ENCODE measurements at places on chromosomes 4 and X.

- no peak for DNase-seq
Measured at GRCh38 chrX:7170898-7171297, 22.9 kb upstream of the PUDP start.

GRCh38 chr4:133668061-133668851, 519.2 kb downstream of the PCDH10 start:
- no peak for DNase-seq

DNA sequence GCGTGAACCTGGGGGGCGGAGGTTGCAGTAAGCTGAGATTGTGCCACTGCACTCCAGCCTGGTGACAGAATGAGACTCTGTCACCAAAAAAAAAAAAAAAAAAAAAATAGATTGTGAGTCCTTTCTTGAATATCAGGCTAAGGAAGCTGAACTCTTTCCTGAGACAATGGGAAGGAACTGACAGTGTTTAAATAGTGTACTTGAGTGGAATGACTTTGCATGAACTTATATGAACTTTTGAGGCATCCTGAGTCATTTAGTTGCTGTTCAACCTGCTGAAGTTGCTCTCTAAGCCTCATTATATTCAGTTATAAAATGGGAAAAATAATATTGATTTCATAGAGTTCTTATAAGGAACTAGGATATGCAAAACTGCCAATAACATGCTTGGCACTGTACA, 79.3 kb upstream of the LIMCH1 start:
- no peak for DNase-seq

DNA sequence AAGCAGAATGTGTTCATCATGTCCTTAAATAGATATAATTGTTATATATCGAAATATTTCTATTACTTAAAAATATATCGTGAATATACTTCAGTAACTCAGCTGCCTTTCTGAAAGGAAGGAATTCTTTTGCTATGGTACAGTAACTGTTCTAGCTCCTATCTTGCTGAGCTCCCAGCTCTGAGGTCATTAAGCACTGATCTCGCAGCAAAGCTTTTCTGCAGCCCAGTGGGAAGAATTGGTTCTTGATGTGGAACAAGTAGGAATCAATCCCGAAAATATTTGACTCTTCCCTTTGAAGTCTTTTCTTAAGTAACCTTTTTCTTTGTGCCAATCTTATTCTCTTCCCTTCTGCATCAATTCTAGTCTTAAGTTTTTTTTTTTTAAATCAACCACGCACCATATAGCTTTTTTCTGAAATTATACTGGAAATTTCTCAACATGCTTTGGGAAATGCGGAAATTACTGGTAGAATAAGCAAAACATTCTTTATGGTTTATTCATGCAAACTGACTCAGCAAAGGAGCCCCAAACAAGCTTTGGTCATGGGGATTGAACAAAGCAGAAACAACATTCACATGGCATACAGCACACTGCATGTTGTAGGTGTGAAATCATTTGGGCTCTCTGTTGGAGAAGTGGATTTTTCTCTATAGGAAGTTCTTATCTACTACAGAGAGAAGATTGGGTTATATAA, 428.9 kb upstream of the GNPDA2 start:
- no peak for DNase-seq

GRCh38 chr4:1061056-1061700, 49.8 kb downstream of the FGFRL1 start:
- DNase-seq, result no peak

GRCh38 chr4:123510221-123510620, 113.6 kb downstream of the SPRY1 start:
- no peak for DNase-seq

- no peak for DNase-seq
Measured at GRCh38 chr4:93761286-93761685, 67.3 kb upstream of the ATOH1 start.

DNA sequence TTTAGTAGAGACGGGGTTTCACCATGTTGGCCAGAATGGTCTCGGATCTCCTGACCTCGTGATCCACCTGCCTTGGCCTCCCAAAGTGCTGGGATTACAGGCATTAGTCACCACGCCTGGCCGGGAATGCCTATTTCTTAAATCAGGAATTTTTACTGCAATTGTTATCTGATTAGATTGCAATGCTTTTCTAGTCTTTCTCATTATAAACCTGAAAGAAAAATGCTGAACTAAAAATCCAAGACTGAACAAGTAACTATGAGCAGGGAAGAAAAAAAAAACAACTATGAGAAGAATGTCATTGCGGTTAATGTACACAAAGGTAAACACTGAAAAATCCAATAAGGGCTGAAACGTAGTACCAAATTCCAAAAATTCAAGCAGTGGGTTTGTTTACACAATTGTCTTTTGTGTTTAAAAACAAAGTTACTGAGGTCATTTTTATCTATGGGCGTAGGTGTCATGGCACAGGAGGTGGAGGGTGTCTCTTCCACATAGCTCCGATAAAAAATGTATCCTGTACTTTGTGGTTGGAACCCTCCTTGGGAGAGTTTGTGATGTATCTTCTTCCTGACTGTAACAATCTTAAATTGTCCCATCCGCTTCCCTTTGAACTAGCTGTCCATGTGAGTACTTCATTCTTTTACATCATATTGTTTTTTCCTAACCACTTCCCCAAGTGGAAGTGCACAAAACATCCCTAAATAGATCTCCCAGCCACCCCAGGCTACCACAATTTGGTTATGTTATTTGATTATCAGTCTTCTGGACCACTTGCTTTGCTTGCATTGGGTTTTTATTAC, 11.1 kb upstream of the TMEM156 start:
- no peak for DNase-seq

- DNase-seq, result no peak
Measured at GRCh38 chr4:70183168-70183939, 12.2 kb upstream of the ODAM start.

GRCh38 chrX:57677132-57677858, 2.8 kb downstream of the NLRP2B start:
- no peak for DNase-seq

GRCh38 chr4:64883087-64883807, 474.0 kb upstream of the TECRL start:
- DNase-seq, result no peak

- DNase-seq, result no peak
Measured at GRCh38 chr4:8846826-8847225, 24.8 kb downstream of the HMX1 start.

- peak; percentile 22 for DNase-seq
Measured at GRCh38 chrX:23374291-23374690, 39.6 kb downstream of the PTCHD1 start.

- no peak for DNase-seq
Measured at GRCh38 chr4:4225915-4226605, 669 bp downstream of the OTOP1 start.

GRCh38 chrX:25427873-25428555, 412.2 kb upstream of the ARX start:
- no peak for DNase-seq

DNA sequence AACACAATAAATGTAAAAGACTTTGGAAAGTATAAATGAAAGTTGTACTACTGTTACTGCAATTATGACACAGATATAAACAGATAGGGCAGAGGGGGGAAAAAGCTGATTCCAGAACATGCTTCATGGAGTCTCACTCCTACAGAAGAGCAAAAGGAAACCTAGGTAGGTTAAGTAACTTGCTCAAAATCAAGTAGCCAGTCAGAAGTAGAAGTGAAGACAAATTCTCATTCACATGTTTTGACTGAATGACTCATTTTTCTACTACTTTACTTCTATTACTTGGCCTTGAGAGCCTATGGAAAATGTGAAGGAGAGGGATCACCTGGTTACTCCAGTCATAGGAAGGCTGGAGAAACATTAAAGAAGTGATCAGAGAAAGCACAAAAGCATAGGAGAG, 23.6 kb upstream of the RASGEF1B start:
- DNase-seq, result no peak

DNA sequence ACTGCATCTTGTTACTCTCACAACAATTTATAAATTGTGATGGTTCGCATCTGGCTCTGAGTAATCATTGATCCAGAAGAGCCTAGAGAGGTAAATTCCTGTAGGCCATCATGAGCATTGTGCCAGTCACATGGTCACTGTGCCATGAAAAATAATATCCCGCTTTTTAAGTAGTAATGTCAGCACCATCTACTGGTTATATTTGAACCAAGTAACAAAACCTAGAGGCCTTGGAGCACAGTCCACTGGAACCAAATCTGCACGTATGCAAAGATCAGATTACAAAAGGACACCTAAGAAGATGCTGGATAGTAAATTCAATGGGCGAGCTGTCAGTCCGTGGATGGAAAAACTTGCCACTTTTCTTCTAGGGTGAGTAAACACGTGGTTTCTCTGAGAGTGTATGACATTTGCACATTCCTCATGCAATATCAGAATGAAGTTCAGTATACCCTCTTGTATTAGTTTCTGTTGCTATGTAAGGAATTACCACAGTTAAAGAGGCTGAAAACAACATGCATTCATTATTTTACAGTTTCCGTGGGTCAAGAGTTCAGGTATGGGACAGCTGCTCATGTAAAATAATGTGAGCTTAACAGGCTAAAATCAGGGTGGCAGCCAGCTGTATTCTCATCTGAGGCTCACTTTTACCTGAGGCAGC, 26.8 kb downstream of the FAM114A1 start:
- DNase-seq, result no peak

GRCh38 chr4:23937173-23937572, 47.3 kb upstream of the PPARGC1A start:
- no peak for DNase-seq

DNA sequence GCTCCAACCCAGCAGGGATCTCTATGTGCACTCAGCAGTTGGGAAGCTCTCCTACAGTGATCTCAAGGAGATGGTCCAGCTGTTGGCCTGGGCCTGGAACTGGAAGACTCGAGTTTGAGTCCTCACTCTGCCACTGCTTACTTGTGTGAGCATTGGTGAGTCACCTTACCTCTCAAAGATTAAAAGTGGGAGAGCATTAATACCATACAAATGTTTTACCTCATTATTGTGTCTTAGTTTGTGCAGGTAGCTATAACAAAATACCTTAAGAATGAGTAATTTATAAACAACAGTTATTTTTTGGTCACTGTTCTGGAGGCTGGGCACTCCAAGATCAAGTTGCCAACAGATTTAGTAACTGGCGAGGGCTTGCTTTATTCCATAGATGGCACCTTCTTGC, 21.4 kb upstream of the ZNF827 start:
- no peak for DNase-seq

DNA sequence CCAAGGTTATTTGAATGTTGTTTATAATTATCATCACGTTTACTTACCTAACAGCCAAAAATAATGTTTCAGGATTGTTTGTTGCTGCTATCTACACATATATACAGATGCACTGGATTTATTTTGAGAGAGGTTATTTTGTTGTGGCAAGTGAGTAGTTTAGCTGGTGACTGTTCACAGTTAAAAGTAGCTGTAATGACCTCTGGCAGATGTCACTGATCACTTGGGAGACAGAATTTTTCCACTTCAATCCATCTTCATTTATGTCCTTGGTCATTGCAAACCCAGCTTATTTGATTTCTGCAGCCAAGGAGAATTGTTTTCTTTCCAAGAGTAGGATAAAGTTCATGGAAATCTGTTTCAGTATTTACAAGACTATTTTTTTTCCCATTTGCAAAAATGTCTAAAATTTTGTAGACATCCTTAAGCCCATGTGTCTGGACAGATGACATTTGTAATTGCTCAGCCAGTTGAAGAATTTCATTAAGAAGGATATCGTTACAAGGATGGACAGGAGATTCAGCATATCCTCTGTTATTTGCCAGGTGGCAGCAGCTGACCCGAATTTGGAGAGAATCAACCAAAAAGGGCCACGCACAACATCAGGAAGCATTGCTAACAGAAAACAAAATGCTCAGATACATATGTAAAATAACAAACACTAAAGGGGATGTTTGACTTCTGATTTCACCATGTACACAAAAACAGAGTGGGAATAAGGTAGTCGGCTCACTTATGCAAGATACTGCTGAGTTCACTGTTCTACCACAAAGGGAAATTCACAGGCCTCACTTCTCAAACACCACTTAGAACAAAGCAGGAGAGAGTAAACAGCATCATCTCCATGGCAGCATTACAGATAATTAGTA, 64.5 kb downstream of the GPRIN3 start:
- peak; percentile 48 for DNase-seq

GRCh38 chr4:109472343-109472761, 38.7 kb downstream of the SEC24B start:
- no peak for DNase-seq

- DNase-seq, result no peak
Measured at GRCh38 chr4:85595796-85596559, 121.0 kb downstream of the ARHGAP24 start.

GRCh38 chr4:78155616-78156105, 98.5 kb downstream of the FRAS1 start:
- no peak for DNase-seq

DNA sequence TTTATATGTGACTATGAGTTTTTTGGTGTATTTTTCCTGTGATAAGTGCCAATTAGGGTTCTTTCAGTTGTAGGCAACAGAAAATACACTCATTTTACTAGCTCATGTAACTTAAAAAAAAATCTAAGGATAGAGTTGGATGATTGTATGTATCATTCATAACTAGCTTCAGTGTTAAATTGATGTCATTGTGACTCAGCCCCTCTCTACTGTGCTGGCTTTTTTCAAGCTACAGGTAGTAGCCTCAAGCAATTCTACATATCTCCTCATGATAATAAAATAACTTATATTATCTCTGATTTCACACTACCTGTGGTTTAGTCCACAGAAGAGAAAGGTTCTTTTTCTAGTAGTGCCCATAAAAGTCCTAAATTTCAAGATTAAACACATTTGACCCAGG, 11.9 kb downstream of the WDR17 start:
- DNase-seq, result no peak

DNA sequence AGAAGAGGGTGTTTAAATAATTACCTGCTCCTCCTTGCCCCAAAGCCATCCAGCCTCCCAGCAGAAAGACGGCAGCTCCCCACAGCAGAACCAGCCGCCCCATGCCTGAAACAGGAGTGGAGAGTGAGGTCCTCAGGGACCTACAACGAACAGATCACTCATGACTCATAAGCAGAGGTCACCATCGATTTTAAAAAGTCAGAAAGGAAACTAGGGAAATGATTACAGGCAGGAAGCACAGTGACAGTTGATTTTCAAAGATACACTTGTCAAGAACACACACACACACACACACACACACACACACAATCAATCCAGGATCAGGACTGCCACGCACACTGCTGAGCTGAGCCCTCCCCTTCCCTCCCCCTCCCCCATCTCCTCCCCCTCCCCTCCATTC, at the start of gene CRLF2:
CRLF2 (minus strand) TSS at position 118 of the 400 bp plus-strand sequence; CDS start at position 103, 15 bp downstream.
- no peak for DNase-seq

DNA sequence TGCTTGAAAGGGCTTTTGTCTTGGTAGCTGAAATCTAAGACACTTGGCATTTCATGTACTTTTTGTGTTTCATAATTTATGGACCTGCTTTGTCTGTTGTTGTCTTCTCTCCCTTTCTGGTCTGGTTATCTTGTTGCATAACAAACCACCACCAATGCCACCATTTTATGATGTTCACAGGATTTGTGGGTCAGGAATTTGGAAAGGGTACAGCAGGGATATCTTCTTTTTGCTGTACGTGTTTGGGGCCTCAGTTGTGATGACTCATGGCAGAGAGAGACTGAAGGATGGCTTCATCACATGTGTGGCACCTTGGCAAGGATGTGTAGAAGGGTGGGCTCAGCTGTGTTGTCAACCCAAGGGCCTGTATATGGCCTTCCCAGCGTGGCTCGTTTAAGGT, 35.2 kb downstream of the KDM6A start:
- no peak for DNase-seq

All from cerebellar nuclear complex (tissue), 1 donor.